ENCODE measurements at places on chromosomes 3 and 15. TPM values are rescaled to one million over a fixed set of nuclear protein-coding genes. Genes with fewer than 3 reads are reported as not detected.

GRCh38 chr15:29266052-29266582 lies 3.5 kb downstream of the NSMCE3 start:
- no peak for DNase-seq

- no peak for DNase-seq
Measured at GRCh38 chr3:128800241-128801187, 74.5 kb downstream of the RAB7A start.

DNA sequence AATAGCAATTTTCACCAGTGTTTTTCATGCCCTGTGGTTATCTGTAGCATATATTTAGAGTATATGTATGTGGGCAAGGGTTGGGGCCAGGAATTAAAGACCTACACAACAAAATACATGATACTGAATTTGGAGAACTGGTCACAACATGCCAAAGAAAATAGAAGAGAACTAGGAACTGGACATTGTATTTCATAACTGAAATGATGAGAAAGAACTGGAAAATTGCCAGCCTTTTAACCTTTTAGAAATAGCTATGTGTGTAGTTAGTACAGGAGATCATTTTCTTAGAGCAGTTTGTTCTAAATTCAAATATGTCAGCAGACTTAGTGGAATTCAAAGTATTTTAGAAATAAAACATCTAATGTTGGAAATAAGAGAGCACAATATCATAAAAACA lies 227.1 kb upstream of the CGNL1 start:
- DNase-seq = no peak

- DNase-seq = peak; percentile 92
Measured at GRCh38 chr15:73982222-73982962, 9.7 kb downstream of the STOML1 start.

DNA sequence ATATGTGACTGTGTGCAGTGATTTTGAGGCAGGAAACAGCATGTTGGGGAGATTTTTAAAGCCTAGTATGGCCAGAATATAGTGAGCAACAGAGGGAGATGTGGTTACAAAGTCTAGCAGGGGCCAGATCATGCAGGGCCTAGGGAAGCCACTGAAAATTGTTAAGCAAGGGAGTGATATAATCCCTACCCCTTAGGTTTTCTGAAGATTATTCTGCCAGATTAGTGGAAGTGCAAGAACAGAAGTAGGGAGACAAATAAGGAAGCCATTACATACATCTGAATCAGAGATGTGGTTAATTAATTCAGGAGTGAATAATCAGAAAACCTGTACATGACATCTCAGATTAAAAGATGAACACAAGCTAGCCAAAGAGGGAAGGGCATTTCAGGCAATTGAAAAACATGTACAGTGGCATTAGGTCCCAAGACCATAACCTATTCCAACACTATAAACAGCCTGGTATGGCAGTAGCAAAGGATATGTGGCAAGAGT lies 54.8 kb downstream of the MSL2 start:
- DNase-seq = no peak

DNA sequence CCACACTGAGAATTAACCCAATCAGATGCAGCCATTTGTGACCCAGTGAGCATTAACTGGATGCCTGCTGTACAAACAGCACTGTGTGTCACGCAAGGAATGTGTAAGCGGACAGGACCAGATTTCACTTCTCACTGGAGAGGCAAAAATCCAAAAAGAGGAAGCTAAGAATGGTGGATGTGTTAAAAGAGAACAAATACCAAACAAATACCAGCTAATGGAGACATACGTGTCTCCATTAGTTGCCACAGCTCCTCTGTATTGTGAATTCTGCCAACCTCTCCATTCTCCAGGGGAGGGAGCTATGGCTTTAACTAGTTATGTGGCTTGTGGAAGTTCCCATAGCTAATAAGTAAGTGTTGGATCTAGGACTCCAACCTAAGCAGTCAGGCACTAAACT lies 2.6 kb downstream of the LTF start:
- DNase-seq = no peak

GRCh38 chr15:39504808-39505207 lies 76.1 kb upstream of the THBS1 start:
- DNase-seq = no peak

- DNase-seq = peak; percentile 49
Measured at GRCh38 chr3:128698211-128699047, 27.6 kb upstream of the RAB7A start.

Gene CNTN3
- 3.0 TPM for total RNA-seq

Gene PPM1L
- 30.2 TPM for total RNA-seq

Gene TRIM59
- total RNA-seq = 0.50 TPM

Measured in left cardiac atrium (tissue), 4 donors.